Stimulated activated CD4-positive, alpha-beta T cell treated with anti-CD3 and anti-CD28 coated beads, Interleukin-12 subunit alpha, Interleukin-12 subunit beta, amount 100 ng/mL, for 48 hours (primary cell): ENCODE measurements at places on chromosomes 7 and 10.
A peak's percentile ranks its signal among the peaks of the same experiment; 100 is the strongest.

DNA sequence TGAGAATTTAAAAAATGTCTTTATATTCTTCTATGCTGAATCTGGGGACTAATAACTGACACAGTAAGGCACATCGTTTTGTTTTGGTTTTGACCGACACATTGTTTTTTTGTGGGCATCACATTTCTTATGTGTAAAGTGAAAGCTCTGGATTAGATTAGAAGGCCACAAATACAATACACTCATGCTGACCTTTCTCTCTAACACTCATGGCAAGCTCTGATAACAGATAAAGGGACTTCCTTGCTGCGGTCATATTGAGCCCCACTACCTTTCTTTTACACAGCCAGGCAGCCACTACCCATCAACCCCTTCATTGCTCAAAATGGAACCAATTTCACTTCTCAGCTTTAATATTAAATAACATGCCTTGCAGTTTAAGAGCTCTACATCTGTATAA lies 26.0 kb downstream of the PPP1R3A start:
- DNase-seq, result no peak

GRCh38 chr10:23439452-23439960 lies 631 bp downstream of the OTUD1 start:
- DNase-seq, result no peak

GRCh38 chr7:64559206-64559605 lies 3.7 kb downstream of the ZNF680 start:
- DNase-seq, result no peak

GRCh38 chr10:24574578-24575155 lies 149.0 kb downstream of the ARHGAP21 start:
- DNase-seq, result no peak

- no peak for DNase-seq
Observed at GRCh38 chr7:41973202-41973730, 263.7 kb downstream of the GLI3 start.

DNA sequence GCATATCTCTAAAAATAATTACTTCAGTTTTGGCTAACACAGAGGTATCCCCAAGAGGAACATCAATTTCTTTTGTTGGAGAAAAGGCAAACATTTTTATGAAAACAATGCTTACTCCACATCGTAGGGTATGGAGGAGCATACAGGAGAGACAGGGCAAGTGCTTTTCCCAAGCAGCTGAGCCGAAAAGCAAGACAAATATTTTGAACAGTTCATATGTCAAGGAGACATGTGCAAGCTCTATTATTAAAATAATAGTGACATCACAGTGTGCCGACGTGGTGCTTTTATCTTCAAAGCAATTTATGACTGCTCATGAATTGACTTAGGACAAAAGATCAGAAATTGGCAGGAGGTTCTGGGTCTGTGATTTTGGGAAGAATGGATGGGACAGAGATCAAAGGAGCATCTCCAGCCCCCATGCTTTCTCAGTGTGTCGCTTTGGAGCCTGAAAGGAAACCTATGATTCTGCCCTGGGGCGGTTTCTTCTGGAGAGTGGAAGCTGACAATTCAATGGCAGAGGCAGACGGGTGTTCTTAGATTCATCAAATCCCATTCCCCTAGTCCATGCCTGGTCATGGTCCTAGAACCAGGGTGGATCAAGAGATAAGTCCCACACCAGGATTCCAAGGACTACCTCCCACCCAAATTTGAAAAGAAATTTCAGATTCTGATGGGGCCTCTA lies 97.1 kb downstream of the JCAD start:
- no peak for DNase-seq

DNA sequence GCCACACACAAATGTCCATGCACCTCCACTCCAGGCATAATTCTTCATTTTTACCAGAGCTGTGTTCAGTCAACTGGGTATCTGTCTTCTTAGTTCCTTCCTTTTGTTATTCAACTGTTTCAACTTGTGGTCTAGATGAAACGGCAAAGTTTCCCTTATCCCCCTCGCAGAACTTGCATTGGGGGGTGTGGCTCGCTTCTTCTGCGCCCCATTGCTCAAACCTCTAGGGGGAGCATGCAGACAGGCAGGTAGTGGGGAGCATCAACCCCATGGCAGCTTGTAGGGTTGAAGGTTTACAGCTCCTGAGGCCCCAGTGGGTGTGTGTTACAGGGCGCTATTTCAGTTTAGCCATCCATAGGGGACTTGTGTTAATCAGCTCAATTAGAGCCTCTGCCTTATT lies 38.3 kb upstream of the COBL start:
- no peak for DNase-seq

DNA sequence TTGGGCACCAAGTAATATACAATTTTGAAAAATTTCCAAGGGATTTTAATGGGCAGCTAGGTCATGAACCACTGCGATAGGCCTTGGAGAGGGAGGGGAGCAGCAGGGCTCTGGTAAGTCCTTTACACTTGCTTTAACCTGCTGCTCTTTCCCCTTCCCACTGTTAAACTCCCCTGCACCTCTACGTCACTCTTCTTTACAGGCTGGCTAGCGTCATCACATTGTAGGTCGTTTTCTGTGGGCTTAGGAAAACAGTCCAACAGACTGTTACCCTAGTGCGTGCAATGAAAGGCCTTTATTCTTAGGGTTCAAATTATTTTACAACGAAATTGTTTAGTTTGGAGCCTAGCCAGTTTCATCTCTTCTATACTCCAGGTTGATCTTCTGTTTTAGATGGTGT lies 235.7 kb downstream of the AUTS2 start:
- DNase-seq, result no peak

DNA sequence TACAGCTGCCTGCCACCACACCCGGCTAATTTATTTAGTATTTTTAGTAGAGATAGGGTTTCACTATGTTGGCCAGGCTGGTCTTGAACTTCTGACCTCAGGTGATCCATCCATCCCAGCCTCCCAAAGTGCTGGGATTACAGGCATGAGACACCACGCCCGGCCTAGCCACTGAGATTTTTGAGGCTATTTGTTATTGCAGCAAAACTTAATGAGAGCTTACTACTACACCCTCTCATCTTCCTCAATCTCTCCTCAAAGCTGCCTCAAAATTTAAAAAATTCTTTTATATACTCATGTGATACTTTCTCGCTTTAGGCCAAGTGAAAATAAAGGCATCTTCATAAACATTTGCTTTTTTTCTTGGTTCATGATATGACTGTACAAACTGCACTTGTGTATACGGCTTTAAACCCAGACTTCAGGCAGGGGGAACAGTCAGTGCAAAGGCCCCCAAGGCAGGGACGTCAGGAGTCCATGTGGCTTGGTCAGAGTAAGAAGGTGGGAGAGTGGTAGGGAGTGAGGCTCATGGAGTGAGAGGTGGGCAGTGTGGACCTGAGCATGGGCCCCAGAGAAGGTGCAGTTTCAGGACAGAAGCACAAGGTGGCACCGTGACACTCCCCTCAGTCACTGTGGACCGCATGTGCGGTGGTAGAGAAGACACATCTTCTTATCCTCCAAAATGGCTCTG lies 55.5 kb downstream of the SYPL1 start:
- peak; percentile 62 for DNase-seq

DNA sequence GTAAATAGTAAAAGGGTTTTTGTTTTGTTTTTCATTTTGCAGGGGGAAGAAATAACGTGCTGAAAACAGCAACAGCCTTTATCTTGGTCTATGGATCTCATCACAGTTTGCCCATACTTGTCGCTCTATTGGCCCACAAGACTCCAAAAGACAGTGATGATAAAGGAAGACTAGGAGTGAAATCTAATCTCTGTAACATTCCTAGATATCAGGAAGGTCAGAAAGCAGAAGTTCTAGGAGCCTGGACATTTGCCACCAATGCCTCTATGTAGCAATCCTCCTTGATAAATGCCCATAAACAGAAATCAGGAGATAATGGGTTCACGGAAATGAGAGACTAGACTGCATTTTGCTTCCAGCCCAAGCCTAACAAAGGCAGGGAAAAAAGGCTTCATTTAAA lies 8.9 kb downstream of the CUBN start:
- no peak for DNase-seq

DNA sequence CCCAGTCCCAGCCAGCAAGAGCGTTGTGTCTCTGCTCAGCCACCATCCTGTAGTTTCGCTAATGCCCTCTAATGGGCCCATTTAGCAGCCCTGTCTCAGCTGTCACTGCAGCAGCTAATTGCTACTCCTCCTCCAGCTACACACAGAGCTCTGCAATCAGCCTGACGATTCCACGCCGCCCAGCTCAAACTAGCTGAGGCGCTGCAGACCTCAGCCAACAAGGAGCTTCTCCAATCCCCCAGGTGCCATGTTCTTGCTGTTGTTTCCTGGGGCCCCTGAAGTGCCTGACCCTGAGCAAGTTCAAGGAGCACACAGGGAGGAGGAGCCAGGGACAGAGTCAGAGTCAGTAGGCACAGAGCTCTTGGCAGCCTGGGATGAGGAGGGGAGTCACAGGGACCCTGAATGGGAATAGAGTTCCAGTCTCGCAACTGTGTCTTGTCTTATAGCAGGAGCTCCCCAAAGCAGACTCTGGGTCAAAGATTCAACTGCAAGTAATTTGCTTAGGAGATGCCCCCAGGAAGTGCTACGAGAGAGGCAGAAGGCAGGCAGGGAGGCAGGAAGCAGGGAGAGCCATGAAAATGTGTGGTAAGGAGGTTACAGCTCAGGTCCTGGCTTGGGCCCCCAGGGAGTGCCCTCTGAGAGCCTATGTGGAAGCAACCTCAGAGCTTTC lies 135.8 kb upstream of the UNC5B start:
- no peak for DNase-seq

DNA sequence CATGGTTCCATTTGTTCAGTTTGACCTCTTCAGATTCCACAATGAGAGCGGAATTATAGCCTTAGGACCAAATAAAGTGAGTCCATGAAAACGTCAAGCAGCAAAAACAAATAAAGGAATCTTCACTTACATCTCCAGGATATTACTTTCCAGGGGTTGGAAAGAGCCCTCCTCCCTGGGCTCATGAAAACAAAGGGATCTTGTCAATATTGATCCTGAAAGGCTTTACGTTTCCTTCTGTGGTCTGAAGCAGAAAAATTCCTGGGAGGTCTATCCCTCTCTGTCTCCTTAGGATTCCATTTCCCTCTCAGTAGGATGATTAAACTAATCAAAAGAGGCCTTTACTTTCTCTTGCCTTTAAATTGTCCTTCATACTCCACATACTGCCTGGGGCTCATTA lies 293.5 kb downstream of the GPAM start:
- DNase-seq, result no peak

DNA sequence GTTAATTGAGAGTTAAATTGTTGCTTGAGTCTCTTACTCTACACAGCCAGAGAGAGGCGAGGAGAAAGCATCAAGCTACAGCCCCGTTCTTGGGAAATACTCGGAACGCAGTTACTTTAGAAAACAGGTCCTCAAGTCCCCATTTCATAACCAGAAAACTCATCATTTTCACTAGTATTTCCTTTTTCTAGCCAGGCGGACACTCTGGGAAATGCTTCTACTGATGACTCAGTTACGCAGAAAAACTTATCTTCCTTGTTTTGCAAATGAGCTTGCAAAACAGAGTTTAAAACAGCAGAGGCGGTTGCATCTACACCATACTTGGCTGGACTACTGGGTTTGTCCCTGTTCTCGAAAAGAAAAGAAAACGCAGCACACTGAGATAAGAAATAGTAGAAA lies 111.4 kb upstream of the FGFR2 start:
- no peak for DNase-seq

DNA sequence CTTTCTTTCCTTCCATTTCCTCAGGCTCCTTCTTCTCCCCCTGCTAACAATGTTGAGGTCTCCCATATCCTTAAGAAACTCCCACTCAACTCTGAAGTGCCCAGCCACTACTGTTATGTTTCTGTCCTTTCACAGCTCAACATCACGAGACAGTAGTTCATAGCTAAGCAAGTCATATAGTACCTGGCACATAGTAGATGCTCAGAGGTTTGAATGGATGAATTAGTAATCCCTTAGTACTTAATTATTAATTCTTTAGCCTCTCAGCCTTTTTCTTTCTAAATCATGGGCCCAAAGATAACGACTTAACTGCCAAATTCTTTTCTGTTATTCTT lies 22.6 kb downstream of the CSGALNACT2 start:
- peak; percentile 11 for DNase-seq

- DNase-seq, result no peak
Observed at GRCh38 chr10:128287921-128288320, 161.7 kb upstream of the MKI67 start.

- no peak for DNase-seq
Observed at GRCh38 chr10:110355922-110356627, 51.4 kb upstream of the SMNDC1 start.

DNA sequence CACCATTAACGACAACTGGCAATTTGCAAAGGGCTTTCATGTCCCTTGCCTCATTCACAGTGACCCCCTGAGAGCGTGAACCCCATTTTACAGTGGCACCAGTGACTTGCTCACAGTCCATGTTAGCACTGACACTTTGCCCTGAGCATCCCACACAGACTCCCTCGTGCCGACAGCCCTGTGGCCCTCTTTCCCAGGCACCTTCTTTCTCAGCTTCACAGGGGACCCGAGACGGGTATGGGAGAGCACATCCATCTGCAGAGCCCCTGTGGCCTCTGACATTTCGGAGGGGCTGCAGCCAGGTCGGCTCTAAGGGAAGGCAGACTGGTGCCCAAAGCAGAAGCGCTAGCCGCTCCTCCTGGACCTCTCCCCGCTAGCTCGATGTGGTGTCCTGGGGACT lies 10.8 kb downstream of the LOXL4 start:
- DNase-seq, result no peak

- no peak for DNase-seq
Observed at GRCh38 chr10:70112071-70112470, 20.6 kb downstream of the AIFM2 start.

- DNase-seq, result no peak
Observed at GRCh38 chr7:98681511-98681910, 64.4 kb downstream of the NPTX2 start.
